Left renal pelvis (tissue), 4 donors: ENCODE measurements at places on chromosomes 1 and 21. TPM values are rescaled to one million over a fixed set of nuclear protein-coding genes. Genes with fewer than 3 reads are reported as not detected.

- no peak for DNase-seq
These were observed 27.2 kb downstream of the LRIF1 start for GRCh38 chr1:110936567-110936966.

DNA sequence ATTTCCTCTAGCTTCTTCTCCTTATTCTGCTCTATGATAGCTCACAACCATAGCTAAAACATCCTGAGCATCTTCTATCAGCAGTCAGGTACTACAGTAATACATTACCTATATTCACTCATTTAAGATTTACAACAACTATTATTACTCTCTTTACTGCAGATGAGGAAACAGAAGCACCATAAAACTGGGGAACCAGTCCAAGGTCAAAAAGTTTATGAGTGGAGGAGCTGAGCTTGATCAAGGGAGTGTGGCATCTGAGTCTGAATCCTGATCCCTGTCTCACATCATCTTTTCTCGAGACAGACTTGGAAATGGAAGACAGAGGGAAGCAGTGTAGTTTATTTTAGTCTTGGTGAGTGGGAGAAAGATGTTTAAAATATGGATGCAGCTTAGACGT lies 288.6 kb downstream of the RGS7 start:
- DNase-seq = no peak

DNA sequence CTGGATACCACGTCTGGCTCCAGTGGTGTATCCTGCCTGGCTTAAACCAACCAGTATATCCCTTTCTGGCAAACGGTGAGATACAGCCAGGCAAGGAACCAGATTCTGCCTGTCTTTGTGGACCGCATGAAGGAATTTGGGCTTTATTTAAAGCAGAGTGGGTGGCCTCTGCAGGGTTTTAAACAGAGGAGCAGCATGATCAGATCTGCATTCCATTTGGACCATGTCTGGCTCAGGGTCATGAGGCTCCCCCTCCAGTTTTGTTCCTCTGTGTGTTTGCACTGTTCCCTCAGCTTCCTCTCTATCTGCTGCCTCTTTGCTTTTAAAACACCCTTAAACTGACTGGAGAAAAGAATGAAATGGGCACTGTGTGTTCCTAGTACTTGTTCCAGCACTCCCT lies 195.0 kb downstream of the GIPC2 start:
- DNase-seq = no peak

GRCh38 chr1:235073968-235074522 lies 54.6 kb downstream of the TOMM20 start:
- DNase-seq = no peak

Gene SPTA1
- polyA plus RNA-seq = 11.4 TPM

Gene PPP1R8
- polyA plus RNA-seq = 51.3 TPM

Gene TMEM200B
- polyA plus RNA-seq = 17.0 TPM

Gene FAM151A
- 35.5 TPM for polyA plus RNA-seq

Gene TMEM61
- polyA plus RNA-seq = 1.3 TPM
